ENCODE measurements at places on chromosomes 3 and 15.

DNA sequence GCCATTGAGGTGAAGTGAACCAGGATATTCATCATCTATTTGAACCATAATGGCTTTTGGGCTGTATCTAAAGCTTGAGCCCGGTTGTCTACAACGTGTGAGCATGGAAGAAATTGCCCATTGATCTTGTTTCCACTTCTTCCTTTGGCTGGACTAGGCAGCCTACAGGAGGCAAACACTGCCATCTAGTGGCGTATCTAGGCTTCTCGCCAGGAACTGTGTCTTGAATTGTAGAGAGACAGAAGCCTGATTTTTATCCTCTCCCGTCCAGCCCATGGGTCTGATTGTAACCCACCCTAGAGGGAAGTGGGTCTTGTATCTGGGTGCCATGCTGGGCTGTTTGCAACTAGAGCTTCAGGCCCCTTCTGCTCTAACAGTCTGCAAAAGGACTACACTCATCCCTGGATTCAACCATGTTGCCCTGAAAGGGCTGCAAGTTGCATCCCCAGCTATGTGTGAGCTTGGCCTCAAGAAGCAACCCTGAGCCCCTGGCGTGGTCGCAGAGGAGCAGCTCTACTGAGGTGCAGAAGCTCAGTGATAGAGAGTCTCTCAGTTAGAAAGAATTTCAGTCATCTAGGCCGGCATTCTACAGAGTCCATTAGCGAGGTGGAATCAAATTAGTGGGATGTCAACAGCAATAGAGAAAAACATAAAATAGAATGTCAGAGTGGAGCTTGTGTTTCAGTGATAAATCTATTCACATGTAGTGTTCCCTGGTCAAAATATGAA is 170.2 kb upstream of the UMPS start:
- peak; percentile 73 for DNase-seq

- DNase-seq, result no peak
Measured at GRCh38 chr3:125582707-125583106, 12.6 kb downstream of the OSBPL11 start.

DNA sequence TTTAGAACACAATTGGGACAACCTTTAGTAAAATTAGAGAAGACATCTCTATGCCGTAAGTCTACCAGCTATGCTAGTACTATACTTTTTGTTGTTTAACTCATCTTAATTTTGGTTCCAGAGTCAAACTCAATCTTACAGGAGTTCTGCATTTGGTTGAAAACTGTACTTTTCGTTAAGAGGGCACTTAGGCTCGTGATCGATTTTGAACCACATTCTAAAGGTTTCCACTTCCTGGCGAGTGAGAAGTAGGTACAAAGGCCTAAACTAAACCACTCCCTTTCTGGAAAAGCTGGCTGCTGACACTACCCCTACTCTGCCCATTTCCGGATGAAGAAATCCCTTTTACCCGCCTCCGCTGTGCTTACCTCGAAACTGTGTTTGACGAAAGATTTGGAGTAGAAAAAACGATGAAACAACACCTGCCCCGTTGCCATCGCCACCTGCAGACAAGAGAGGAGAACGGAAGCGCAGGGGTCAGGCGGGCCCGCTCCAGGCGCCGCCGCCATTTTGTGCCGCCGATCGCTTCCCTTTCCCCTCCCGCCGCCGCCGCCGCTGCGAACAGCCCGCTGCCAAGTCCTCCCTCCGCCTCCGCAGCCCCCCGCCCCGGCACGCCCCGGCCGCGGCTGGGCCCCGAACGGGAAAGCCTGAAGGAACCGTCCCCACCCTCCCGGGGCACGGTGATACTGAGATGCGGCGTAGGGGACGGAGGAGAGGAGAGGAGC is 748 bp downstream of the CCNL1 start:
- peak; percentile 84 for DNase-seq

GRCh38 chr3:40232626-40233025 is 76.9 kb upstream of the EIF1B start:
- DNase-seq, result no peak

DNA sequence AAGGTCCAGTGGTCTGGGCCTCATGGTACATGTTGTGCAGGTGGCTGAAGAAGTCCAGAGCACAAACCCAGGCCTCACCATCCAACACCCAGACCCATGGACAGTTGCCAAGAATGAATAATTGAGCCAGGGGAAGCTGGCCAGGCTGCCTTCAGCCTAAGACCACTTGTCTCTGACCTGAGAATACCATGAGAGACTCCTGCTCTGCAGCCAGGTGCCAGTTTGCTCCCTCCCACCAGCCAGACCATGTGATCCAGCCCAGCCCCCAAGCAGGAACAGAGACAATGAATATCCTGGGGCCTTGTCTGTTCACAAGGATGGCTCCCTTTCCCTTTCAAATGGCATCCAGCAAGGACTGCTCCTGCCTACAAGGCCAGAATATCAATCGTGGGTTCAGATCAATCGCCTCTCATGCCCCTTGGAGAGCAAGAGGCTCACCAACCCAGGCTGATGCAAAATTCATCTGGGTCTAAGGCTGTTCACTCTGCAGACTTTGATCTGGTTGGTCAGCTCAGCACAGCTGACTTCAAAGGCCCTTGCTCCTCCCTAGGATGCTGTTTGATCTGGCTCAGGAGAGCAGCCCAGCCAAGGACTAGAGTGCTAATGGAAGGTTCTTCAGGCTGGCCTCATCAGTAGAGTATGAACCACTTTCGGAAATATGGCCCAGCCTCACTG is 13.4 kb downstream of the TRAIP start:
- no peak for DNase-seq

GRCh38 chr3:14874784-14875183 is 56.0 kb downstream of the FGD5 start:
- no peak for DNase-seq

GRCh38 chr15:66909381-66909890 is 156.0 kb upstream of the SMAD3 start:
- no peak for DNase-seq

GRCh38 chr15:40878785-40879184 is 4.8 kb upstream of the RHOV start:
- DNase-seq, result no peak

GRCh38 chr3:6262010-6262409 is 598.9 kb upstream of the GRM7 start:
- DNase-seq, result no peak

DNA sequence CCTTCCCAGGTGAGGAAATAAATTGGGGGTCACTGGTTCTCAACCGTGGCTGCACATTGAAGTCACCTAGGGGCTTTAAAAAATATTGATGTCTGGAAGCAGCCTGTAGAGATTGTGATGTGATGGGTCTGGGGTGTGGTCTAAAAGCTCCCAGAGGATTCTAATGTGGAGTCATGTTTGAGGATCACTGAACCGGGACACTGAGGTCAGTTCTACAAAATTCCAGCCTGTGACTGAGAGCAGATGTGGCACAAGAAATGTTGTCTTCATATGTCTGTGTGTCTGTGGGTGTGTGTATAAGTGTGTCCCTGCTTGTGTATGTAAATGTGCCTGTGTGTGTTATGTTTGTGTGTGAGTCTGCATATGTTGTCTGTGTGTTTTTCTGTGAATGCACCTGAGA is 79.9 kb downstream of the TLE3 start:
- DNase-seq, result no peak

DNA sequence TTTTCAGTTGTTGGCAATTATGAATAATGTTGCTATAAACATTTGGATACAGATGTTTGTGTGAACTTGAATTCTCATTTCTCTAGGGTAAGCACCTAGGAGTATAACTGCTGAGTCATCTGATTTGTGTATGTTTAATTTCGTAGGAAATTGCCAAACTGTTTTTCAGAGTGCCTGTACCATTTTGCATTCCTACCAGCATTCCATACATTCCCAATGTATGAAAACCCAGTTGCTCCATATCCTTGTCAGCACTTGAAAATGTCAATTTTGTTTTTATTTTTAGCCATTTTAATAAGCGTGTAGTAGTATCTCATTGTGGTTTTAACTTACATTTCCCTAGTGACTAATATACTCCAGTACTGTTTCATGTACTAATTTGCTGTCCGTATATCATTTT is 98.5 kb upstream of the TSC22D2 start:
- DNase-seq, result no peak

GRCh38 chr15:79115986-79116665 is 25.5 kb upstream of the RASGRF1 start:
- DNase-seq, result no peak

DNA sequence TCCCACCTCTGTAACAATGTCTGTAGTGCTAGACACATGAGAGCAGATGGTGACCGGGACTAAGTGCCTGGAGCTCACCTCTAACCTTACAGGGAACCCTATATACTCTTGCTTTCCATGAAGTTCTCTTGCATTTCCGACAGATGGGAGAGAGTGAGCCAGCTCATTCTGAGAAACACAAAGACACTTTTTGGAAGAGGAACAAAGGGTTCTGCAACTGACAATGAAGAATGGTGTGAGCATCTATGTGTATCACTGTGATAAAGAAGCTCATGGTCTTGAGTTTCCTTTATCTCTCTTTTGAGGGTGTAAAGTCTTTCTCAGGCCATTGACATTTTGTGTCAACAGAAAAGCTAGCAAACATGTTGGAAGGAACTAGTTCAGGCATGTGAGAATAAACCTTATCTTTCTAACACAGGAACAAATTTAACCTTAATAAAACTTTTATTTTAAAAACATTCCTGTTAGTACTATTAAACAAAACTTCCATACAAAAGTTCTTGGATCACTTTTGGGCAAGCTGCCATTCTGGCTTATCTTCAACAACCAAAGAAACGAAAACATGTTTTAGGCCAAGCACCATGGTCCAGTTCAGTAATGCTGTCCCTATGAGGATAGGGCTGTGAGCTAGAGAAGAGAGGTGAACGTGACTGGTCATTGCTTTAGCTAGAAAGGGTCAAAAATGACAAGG is 142.7 kb downstream of the THRB start:
- no peak for DNase-seq

GRCh38 chr3:66481071-66482017 is 19.5 kb downstream of the LRIG1 start:
- no peak for DNase-seq

- DNase-seq, result no peak
Measured at GRCh38 chr15:48954538-48954937, 9.2 kb downstream of the SHC4 start.

- DNase-seq, result no peak
Measured at GRCh38 chr15:88480981-88481380, 13.5 kb downstream of the MRPS11 start.

GRCh38 chr3:5657106-5657505 is 469.6 kb downstream of the EDEM1 start:
- DNase-seq, result no peak

DNA sequence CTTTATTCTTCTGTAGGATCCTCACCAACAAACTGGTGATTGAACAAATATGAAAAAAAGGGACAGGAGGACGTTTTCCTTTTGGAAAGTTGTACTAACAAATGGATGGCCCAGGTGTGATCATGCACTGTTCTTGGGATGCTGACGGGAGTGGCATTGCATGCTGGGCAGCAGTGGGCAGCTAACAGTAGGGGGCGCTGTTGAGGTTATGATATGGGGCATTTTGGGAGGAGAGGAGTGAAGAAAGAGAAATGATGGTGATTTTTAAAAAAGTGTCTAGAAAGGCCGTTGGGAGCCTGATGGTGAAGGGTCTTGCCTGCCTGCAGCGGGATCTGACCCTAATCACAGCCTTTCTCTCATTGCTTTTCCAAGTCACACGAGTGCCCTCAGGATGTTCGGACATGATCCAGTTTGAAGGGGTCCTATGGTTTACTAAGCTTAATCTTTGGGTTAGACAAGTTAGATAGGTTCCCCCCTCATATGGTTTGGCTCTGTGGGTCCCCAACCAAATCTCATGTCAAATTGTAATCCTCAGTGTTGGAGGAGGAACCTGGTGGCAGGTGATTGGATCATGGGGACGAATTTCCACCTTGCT is 46.2 kb upstream of the PRTG start:
- peak; percentile 85 for DNase-seq

DNA sequence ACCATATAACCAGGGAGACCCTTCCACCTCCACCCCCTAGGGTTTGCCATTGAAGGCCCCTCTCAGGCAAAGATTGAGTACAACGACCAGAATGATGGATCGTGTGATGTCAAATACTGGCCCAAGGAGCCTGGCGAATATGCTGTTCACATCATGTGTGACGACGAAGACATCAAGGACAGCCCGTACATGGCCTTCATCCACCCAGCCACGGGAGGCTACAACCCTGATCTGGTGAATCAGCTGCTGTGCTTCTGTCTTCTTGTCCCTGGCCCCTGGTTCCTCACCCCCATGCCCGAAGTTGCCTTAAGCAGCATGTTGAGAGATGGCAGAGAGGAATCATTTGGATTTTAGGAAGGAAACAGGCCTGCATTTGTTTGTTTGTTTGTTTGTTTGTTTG is 98.4 kb downstream of the FLNB start:
- no peak for DNase-seq

DNA sequence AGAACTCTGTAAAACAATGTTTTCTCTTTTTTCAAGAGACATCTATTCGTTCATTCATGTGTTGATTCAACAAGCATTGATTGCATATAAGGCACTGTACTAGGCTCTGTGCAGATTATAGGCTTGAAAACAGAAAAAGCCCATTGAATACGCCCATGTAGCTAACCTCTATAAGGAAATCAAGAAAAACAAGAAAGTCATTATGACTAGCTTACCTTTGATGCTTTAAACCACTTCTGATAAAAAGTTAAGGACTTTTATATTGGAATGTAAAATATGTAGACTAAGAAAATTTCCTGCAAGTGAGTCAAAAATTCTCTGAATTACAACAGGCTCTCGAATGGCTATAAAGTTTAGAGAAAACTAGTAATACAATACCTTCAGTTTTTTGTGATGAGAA is 92.5 kb downstream of the BDH1 start:
- no peak for DNase-seq

DNA sequence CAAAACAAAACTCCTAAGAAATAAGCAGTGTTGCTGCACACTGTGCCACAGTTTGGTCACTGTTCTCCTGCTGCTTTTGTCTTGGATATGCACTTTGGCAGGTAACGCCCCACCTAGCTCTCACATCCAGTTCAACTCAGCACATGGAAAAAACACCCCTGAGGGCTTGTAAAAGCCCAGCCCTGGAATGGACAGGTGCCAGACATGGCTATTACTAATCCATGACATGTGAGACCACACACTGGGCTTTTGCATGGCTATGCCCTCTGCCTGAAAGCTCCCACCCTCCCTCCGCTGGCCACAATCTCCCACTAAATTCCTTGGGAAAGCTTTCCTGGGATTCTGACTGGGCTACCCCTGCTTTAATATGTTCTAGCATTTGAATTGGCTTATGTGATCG is 24.7 kb upstream of the ZBED2 start:
- DNase-seq, result no peak

GRCh38 chr3:102026656-102027055 is 177.3 kb downstream of the NFKBIZ start:
- no peak for DNase-seq

- DNase-seq, result no peak
Measured at GRCh38 chr15:35123743-35124142, 38.6 kb upstream of the NANOGP8 start.

GRCh38 chr3:131454501-131454900 is 48.3 kb downstream of the MRPL3 start:
- DNase-seq, result no peak

- no peak for DNase-seq
Measured at GRCh38 chr3:24367664-24368264, 126.9 kb downstream of the THRB start.

GRCh38 chr3:120428924-120429323 is 21.9 kb downstream of the FSTL1 start:
- DNase-seq, result no peak

Data from stimulated activated CD8-positive, alpha-beta memory T cell treated with anti-CD3 and anti-CD28 coated beads, Interleukin-4, amount 100 ng/mL, for 48 hours (primary cell).